Activated CD4-positive, alpha-beta T cell treated with anti-CD3 and anti-CD28 coated beads, Interleukin-2, Interleukin-6, amounts not matched to agents 100 ng/mL and 50 ng/mL, durations not matched to agents 16 hours and 8 hours (primary cell): ENCODE measurements at places on chromosomes 7 and 10.

- DNase-seq, result no peak
Observed at GRCh38 chr7:106466867-106467266, 182.1 kb upstream of the NAMPT start.

DNA sequence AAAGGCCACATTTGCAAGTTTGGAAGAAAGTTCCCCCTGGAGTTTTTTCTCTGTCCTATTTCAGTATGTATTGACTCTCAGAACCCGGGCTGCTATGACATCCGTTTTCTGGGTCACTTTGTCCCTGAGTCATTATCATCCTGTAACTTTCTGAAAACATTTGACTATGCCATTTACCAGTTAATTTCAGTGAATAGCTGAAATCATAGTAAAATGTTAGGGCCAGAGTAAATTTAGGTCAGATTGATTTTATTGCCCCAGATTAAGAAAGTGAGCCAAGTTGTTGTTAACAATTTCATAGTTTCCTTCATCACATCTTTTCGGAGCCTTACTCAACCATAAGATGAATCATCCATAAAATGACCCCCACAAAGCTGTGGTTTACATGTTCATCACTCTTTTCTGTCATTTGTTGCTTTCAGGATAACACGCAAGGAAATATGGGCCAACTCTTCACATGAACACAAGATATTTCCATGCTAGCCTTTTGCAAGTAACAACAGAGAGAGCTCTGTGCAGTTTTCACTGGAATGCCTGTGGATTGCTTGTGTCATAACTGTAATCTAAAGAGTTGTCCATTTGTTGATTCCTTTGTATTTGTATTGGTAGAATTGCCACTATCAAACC is 3.9 kb upstream of the MACC1 start:
- peak; percentile 41 for DNase-seq

GRCh38 chr7:108570146-108570755 is 577 bp downstream of the DNAJB9 start:
- DNase-seq, result peak; percentile 66

DNA sequence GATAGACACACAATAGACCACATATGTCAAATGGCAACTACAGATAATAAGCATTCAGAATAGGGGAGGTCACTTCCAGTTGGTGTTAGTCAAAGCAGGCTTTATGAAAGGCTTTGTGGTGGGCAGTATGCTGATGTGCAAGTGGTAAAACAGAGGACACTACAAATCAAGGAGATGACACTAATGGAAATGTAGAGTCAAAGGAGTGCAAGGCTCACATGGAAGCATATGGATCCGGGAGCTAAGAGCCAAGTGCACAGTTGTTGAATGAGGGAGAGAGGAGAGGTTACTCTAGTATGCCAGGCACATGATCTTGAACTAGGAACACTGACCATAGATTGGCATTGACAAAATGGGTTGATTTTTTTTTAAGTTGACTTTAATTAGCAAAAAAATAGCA is 62.7 kb downstream of the GRM3 start:
- no peak for DNase-seq

DNA sequence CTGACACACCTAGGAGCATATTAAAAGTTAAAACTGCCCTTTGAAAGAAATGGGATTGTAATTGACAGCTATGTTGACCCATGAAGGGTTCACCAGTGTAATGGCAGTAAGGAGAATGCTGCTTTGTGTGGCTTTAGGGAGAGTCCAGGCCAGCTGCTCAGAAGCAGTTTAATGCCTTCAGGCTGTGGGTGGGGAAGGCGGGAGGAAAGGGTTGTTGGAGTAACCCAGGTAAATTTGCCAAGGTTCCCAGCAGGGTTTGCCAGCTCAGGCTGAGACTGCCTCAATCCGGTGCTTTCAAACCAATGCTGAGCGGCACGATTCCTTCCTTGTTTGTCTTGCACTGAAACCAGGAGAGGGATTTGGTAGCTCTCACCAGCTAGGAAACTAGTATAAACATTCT is 637.2 kb downstream of the INHBA start:
- DNase-seq, result no peak

DNA sequence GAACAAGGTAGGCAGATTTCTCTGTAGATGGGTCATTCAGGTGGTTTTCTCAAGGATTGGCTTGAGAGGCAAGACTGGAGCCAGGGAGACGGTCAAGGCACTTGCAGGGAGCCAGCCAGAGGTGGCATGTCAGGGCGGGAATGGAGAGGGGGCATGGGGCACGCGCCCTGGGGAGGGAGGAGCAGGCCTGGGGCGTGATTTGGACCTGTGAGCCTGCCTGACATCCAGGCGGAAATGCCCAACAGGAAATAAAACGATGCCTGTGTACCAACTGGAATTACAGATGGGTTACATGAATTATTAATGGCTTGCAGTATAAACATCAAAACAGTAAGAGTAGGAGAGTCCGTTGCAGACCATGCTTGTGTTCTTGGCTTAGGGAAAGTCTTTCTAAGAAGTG is 8.6 kb upstream of the SUN1 start:
- no peak for DNase-seq

GRCh38 chr7:26735976-26736600 is 128.3 kb downstream of the SKAP2 start:
- no peak for DNase-seq
